Nucleus accumbens (tissue), 56 donors: ENCODE measurements at places on chromosomes 2 and 18.

DNA sequence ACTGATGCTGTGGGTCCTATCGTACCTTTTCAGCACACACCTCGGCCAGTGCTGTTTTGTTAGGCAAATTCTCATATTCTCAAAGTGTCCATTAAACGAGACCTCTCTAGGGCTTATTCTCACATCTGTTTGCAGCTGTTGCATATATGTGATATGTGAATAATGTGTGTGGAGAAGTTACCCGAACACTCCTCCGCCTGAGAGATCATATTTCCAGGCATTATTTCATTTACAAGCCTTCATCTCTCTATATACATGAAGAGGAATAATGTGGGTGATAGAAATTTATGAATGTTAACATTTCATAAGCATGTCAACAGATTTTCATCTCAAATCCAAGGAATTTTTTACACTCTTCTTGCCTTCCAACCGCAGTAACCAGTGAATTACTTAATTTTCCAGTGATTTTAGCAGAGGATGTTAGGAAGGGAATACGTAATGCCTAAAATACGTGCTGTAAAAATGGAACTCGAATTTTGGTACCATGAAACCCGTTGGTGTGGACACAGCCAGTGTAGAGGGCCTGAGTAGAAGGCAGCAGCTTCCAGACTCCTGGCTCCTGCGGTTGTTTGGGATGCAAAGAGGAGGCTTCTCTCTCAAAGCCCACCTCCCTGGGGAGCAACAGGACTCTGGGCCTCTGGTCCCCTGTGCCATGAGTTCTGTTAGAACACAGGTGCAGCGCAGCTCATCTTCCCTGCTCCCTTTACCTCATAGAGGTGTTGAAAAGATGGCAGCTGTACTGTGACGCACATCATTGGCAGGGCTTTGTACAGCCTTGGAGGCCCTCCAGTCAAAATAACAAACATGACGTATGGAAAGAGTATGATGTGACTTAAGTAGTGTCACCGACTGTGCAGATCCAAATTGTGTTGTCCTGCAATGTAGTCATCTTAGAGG lies 280.1 kb downstream of the NEDD4L start:
- no peak for DNase-seq

DNA sequence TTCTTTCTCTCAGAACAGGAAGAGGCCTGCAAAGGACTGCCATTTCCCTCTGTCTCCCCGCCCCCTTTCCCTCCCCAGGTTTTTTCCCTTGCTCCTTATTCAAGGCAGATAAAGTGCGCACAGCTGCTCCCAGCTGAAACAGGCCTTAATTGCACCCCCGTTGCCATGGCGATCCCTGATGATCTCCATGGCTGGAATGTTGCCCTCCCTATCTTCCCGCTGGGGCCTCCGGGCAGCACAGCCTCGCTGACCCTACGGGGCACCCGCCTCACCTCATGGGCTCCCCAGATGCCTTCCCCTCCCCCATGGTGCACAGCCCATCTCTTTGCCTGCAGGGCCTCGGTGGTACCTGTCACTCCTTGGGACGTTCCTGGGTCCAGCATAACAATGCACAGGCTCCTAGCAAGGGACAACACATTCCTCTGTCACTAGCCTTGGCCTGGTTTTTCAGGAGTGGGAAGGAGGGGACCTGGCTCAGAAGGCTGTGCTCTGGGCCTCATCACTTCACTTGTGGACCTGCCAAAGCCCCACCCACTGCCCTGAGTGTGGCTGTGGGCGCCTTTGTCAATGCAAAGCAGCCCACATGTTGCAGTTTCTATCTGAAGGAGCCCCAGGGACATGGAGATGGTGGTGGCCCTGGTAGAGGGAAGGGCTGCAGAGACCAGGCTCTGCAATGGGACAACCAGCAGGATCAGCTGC lies 115.0 kb downstream of the CELF4 start:
- DNase-seq: peak; percentile 17

DNA sequence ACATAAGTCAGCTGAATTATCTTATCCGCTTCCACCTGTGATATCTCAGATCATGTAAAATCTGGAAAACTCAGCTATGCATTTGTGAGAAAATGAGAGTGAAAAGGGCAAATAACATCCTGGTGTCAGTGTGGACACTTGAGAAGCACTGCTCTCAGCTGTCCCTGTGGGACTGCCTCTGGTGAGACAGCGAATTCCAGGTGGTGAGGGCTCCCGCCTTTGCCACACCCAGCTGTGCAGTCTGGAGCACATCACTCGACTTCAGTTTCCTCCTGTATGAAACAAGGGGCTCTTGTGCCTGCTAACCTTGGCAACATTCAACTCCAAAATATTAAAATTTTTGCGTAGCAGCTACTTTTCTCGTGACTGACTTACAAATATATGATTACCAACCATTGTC lies 194.9 kb upstream of the BOD1L2 start:
- no peak for DNase-seq

DNA sequence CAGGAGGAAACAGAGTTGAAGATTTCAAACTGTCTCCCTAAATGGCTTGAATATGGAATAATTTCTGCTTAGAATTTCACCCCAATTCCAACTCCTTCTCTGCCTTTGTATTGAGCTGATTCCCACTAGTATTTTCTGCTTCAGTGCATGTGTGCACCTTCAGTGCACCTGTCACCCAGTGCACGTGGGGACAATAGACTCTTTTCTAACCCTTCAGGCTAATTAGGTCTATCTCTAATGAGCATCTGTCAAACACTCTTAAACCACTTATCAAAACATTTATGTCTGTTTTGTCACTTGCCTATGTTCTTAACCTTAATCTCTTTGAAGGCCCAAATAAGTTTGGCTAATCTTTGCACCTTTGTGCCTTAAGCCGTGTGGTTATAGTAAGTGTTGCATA lies 232.0 kb upstream of the NETO1 start:
- no peak for DNase-seq

GRCh38 chr2:208501206-208501605 lies 94.6 kb downstream of the PTH2R start:
- DNase-seq: no peak

GRCh38 chr2:221816566-221816965 lies 244.5 kb upstream of the EPHA4 start:
- DNase-seq: no peak

GRCh38 chr18:13366541-13366940 lies 148.0 kb downstream of the LDLRAD4 start:
- DNase-seq: no peak

DNA sequence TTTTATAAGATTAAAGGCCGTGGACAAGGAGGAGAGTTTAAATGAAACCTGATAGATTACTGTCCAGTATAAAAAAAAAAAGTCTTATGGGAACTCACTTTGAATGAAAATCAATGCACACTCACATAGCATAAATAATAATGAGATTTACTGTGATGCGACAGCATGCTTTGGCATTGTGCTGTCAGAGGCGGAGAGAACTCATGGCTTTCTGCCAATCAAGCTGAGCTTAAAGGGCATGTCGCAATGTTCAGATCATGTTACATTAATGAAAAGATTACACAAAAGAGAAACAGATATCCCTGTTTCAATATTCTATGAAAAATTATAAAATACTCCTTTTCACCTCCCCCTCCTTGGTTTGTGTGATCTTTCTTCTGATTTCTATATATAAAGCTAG lies 310.8 kb downstream of the ERBB4 start:
- no peak for DNase-seq

- no peak for DNase-seq
These were observed 57.1 kb downstream of the SLC16A14 start for GRCh38 chr2:230011617-230012016.

- no peak for DNase-seq
These were observed 166.7 kb upstream of the ZEB2 start for GRCh38 chr2:144686518-144687215.

- peak; percentile 69 for DNase-seq
These were observed 42.9 kb downstream of the HDLBP start for GRCh38 chr2:241272303-241273209.

GRCh38 chr2:216855605-216856004 lies 4.3 kb downstream of the TNP1 start:
- no peak for DNase-seq

DNA sequence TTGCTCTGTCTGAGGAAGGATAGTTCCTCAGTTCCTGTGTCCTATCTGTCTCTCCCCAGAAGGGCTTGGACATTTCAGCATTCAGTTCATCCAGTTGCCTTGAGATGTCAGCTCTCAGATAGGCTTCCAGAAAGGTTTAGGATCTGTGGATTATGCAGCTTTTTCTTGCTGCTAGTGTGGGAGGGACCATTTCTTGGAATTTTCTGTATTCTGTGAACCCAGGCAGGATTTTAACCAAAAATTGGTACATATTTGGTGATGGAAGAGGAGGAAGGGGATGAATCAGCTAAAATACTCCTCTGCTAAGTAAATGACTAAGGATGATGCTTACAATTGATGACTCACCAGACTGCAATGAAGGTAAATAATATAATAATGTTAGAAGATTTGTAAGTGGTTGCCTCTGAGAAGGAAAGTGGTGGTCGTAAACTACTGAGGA lies 58.6 kb upstream of the DOCK10 start:
- DNase-seq: no peak

DNA sequence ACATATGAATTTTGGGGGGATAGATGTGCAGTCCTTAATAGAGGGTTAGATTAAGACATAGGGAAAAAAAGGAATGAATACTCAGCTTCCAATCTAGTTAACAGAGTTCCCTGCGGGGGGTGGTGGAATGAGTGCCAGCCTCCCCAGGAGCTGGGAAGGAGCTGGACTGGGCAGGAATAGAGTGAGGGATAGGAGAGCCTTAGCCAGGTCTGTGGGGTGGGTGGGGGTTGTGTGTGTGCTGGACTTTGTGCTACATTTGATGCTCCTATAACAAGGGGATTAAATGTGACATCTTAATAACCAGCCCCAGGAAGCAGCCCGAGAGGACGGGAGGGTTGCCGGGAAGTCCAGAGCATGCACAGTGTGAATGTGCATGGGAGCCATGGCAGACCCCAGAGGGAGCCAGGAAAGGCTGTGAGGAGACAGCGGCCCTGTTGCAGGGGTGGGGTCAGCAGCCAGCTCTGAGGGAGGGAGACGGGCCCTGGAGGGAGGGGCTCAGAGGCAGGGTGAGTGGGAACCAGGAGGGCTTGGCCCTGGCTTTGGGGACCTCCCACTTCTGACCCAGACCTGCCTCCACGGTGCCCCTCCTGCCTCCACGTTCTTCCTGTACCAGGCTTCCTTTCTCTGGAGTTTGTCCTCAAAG lies 3.6 kb upstream of the MBP start:
- DNase-seq: no peak

DNA sequence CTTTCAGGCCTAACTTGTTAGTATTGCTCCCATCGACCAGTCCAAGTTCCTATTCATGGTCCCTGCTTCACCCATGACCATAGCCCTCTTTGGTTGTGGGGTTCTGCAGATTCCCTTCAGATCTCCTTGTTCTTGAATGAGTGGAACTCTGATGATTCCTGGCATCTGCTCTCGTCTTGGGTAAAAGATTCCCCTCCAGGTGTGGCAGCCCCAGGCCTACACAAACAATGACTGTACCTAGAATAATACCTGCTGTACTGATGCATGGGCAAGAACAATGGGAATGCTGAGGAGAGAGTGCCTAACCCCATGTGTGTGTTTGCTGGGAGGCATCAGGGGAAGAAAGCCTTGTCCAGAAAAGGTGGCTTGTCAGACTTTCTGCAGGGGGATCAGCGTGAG lies 39.2 kb upstream of the MRPL19 start:
- no peak for DNase-seq

GRCh38 chr2:43349904-43350303 lies 123.5 kb upstream of the ZFP36L2 start:
- DNase-seq: no peak
